ENCODE measurements at places on chromosomes 12 and 14. TPM values are rescaled to one million over a fixed set of nuclear protein-coding genes. Genes with fewer than 3 reads are reported as not detected.

Gene OR4N2
- polyA plus RNA-seq, result not detected

Gene RNASE3
- not detected for polyA plus RNA-seq

Gene NKX2-1
- 90.6 TPM for polyA plus RNA-seq

Gene AJUBA
- 0.75 TPM for polyA plus RNA-seq

Gene KRT7
- polyA plus RNA-seq, result 2.1 TPM

Gene PARPBP
- 3.9 TPM for polyA plus RNA-seq

Gene OR6C2
- not detected for polyA plus RNA-seq

Gene GYS2
- polyA plus RNA-seq, result not detected

Gene PTCSC3
- 2.2 TPM for polyA plus RNA-seq

Gene MARK3
- 38.2 TPM for polyA plus RNA-seq

Gene KRT72
- polyA plus RNA-seq, result not detected
